ENCODE measurements at places on chromosomes 13 and 19.

- no peak for DNase-seq
Measured at GRCh38 chr19:4600893-4601292, 38.4 kb upstream of the TNFAIP8L1 start.

DNA sequence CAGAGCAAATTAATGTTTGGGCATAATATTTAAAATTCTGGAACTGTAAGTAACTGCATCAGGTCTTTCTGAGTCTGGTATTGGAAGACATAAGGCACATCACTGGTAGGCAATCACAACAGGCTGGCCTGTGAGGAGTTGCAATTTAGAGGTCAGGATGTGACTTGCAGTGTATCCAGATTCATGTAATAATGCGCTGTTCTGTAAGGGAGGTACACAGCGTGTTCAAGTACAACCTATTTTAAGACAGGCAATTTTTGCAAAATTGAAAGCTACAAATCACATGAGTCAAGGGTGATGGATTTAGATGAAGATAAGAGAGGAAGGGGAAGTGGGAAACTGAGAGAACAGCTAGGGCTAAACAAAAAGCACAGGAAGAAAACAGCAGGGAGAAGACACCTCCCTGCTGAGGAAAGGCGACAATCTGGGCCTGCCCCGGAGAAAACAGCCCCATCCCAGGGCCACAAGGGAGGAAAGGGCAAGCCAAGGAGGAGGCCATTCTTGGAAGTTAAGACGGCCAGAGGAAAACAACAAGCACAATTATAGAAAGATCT lies 138.1 kb downstream of the LACC1 start:
- no peak for DNase-seq

DNA sequence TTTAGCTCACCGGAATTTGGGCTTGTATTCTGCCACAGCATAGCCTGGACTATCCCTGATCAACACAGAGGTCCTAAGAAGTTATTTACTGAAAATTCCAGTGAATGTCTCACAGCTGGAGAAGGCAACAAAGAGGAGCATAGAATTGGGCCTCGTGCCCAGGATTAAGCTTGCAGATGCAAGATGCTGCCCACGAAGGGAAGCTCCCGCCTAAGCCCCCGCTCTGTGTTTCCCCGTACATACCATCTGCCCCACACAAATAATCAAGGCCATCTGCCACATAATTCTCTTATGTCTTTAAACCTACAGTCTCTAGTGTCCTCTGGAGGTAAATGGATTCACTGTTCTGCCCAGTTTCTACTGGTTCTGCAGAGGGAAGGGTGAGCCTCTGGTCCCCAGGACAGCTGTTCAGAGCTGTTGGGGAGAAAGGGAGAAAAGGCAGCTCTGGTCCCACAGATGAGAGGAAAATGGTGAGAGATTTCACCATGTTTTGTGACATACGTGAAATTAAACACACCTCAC lies 7.4 kb upstream of the TPP2 start:
- DNase-seq, result no peak

DNA sequence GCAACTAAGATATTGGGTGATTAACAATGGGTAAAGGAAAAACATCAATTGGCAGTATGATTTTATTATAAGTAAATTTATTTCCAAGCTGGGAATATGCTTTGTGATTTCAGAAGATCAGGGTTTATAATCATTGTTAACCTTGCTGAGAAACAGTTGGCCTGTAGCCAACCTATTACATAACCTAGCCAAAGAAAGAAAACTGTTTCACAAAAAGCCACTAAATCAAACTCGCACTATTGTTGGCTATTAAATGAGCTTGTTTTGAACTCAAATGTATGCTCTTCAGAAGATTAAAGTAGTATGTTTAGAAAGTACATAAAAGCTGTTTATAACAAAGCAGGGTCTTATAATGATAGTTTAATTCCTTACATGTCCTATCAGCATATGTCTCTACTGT lies 151.7 kb downstream of the LHFPL6 start:
- no peak for DNase-seq

- no peak for DNase-seq
Measured at GRCh38 chr13:68275758-68276157, 1045.6 kb upstream of the PCDH9 start.

DNA sequence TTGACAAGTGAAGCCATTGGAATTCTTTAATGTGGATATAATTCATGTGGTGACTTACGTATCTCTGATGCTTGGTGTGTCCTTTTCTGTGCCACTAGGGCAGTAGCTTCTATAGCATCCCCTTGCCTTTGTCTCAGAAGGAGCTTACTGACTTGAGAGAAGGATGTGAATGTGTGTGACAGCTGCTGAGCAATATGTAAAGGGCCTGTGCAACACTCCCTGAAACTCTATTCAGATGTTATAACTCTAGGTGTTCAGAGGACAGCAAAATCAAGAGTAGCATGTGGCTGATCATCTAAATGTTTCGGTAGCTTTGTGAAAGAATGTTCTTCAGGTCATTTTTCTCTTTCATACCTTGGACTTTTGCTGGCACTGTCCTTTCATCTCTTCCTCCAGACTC lies 189.5 kb downstream of the LMO7 start:
- no peak for DNase-seq

DNA sequence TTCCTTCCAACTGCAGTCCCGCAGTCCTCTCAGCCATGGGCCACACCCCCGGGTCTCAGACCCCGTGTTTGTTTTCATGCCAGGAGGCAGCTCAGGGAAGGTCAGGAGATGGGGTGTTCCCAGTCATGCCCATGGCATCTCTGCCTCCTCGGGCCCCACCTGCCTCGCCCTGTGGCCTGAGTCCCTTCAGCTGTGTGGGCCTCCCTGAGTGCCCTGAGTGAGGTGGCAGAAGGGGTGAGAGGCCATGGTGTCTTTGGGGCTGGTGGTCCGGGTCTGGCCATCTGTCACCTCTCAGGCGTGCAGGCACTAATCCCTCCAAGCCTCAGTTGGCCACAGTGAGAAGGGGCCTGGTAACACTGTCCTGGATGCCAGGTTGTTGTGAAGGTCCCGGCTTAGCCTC lies 10.9 kb upstream of the KDM4B start:
- DNase-seq, result no peak

- DNase-seq, result no peak
Measured at GRCh38 chr19:643736-644135, 4.1 kb downstream of the FGF22 start.

GRCh38 chr19:54937926-54938325 lies 9.4 kb downstream of the NLRP7 start:
- peak; percentile 32 for DNase-seq

DNA sequence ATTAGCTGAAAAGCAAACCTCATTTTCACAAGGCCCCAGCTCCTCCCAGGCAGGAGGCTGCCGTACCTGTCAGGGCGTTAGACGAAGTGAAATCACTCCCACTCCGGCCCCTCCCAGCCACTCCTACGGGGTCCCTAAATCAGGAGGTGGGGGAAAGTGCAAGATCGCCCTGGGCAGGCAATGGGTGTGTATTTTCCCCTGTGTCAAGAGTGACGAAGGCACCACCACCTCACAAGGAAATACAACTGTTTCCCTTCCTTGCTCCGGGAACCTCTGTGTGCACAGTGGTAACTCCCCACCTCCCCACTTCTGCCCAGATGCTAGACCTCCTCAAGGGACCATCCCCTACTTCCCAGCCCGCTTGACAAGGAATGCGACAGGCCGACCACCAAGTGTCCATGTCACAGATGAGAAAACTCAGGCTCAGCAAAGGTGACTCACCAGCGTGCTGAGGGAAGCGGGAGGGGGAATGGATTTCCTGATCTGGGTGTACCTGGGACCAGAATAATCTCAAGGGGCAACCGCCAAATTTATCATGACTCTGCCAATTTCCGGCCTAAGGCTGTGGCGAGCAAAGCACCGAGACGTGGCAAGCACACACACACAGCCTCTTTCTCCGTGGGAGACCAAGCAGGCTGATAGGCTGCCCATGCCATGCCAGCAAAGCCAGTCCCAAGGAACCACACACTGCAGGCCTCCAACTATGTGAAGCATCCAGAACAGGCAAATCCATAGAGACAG lies 7.3 kb downstream of the PPP6R1 start:
- DNase-seq, result peak; percentile 57

- no peak for DNase-seq
Measured at GRCh38 chr13:108597943-108598342, 31.5 kb upstream of the MYO16 start.

Data from activated naive CD4-positive, alpha-beta T cell treated with anti-CD3 and anti-CD28 coated beads, Interleukin-2, amount 10 ng/mL, durations not matched to agents 7 days and 5 days (primary cell).